Aorta (tissue), 5 donors: ENCODE measurements at places on chromosomes 2 and 18. TPM values are rescaled to one million over a fixed set of nuclear protein-coding genes. Genes with fewer than 3 reads are reported as not detected.

DNA sequence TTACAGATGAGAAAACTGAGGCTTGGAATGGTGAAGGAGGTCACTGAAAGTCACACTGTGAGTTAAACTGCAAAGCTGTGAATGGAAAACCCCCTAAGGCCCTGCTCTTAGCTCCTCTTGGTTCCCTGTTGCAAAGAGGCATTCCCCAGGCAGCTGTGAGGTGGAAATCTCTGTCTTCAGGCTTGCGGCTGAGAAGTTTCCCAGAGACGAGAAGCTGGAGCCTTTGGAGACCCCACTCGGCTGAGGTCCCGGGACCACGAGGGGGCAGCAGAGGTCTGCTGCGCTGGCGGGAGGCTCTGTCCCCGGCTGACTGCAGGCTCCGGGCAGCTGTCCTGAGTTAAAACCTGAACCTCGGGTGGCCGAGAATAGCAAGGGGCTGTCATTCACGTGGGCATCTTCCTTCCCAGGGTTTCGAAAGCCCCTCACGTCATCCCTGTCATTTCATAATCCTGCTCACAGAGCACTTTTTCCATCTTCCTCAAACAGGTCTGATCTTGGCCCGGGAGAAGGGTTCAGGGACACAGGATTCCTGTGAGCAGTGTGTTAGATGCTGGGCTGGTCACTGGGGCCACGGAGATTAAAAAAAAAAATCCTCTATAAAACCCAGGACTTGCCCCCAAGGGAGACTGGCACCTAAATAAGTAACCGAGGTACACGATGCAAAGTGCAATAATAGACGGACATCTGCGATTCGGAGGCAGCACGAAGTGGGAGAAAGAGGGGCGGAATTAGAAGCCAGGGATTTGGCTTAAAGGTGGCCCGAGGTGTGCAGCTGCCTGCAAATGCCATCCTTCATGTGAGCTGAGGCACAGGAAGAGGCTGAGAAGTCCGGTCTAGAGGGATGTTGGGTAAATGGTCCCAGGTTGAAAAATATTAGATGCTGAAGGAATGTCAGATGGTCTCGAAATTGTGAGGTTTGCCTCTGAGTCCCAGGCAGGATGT is 24.6 kb upstream of the ATOH8 start:
- no peaks in the 10 kb centered on the region for H3K4me1 ChIP-seq
- no peak overlapping the region for H3K27ac ChIP-seq
- no peaks in the 10 kb centered on the region for H3K36me3 ChIP-seq
- no peaks in the 10 kb centered on the region for H3K27me3 ChIP-seq
- peak; percentile 97 for DNase-seq

AGXT gene
- not detected for polyA plus RNA-seq

GRCh38 chr2:212254339-212254738 is 284.3 kb downstream of the ERBB4 start:
- H3K4me3 ChIP-seq: no peak overlapping the region
- H3K4me1 ChIP-seq: no peaks in the 10 kb centered on the region
- H3K27ac ChIP-seq: no peak overlapping the region
- no peaks in the 10 kb centered on the region for H3K36me3 ChIP-seq
- DNase-seq: no peak

DNA sequence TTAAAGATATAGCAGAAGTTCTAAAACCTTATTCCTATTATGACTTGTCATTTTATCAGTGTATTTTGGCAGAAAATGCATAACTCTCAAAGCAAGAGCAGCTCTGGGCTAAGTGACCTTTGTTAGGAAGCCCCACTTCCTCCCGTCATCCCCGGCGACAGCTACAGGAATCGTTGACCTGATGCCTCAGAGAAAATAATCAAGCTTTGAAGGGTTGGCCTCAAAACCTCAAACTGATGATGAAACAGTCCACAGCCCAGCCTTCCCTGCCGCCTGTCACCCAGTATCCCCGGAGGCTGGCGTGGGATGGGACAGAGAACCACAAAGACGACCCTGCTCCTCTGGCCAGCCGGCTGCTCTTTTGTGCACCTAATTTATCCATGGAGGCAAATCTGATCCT is 65.3 kb downstream of the KCNF1 start:
- H3K4me1 ChIP-seq: no peaks in the 10 kb centered on the region
- no peak overlapping the region for H3K4me3 ChIP-seq
- H3K36me3 ChIP-seq: no peaks in the 10 kb centered on the region

- H3K4me3 ChIP-seq: no peak overlapping the region
- no peak for DNase-seq
- H3K27me3 ChIP-seq: no peaks in the 10 kb centered on the region
- peaks cover 15% of the 10 kb centered on the region for H3K4me1 ChIP-seq
- H3K36me3 ChIP-seq: no peaks in the 10 kb centered on the region
These were observed 262.0 kb upstream of the RASGRP3 start for GRCh38 chr2:33214436-33214835.

DNA sequence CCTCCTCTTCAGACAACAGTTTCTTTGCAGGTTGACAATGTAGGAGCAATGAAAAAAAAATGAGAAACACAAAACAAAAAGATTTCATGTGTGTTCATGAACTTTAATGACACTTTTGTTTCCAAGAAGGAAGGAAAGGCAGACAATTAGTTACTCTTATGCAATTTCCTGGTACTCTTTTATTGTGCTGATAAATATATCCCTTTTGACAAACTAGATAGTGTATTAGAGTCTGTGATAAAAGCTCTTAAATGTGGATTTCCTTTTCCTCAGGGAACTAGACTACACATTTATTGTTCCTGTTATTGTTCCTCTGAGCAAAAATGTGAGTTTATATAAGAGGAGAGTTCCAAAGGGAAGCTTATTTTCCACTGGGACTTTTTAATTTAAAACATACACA is 188.7 kb upstream of the NRXN1 start:
- no peaks in the 10 kb centered on the region for H3K27me3 ChIP-seq
- no peak overlapping the region for H3K4me3 ChIP-seq
- no peaks in the 10 kb centered on the region for H3K4me1 ChIP-seq
- H3K36me3 ChIP-seq: no peaks in the 10 kb centered on the region
- DNase-seq: no peak

GRCh38 chr2:23342075-23342474 is 42.9 kb upstream of the KLHL29 start:
- no peaks in the 10 kb centered on the region for H3K36me3 ChIP-seq
- no peaks in the 10 kb centered on the region for H3K4me1 ChIP-seq
- H3K27me3 ChIP-seq: no peaks in the 10 kb centered on the region
- no peak overlapping the region for H3K27ac ChIP-seq
- H3K4me3 ChIP-seq: no peak overlapping the region

PLCD4 gene
- polyA plus RNA-seq: 1.2 TPM

DNA sequence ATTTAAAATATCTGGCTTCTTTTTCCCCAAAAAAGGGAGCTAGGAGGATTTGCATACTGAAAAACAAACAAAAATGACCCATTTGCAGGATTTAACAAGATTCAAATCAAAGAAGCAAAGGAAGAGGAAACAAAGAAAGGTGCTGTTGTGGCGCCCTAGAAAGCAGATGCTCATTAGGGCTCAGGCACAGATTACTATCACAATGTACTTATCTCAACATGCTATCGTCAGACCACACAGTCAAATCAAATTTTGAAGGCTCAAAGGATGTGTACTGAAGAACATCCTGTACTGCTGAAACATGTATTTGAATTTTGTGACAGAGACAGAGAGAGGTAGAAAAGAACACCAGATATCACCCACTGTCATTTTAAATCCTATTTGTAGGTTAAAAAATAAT is 10.9 kb downstream of the RBMS1 start:
- peaks cover 2% of the 10 kb centered on the region for H3K4me1 ChIP-seq
- H3K4me3 ChIP-seq: no peak overlapping the region
- H3K27me3 ChIP-seq: no peaks in the 10 kb centered on the region
- no peak overlapping the region for H3K27ac ChIP-seq
- DNase-seq: no peak
- H3K36me3 ChIP-seq: no peaks in the 10 kb centered on the region

DNA sequence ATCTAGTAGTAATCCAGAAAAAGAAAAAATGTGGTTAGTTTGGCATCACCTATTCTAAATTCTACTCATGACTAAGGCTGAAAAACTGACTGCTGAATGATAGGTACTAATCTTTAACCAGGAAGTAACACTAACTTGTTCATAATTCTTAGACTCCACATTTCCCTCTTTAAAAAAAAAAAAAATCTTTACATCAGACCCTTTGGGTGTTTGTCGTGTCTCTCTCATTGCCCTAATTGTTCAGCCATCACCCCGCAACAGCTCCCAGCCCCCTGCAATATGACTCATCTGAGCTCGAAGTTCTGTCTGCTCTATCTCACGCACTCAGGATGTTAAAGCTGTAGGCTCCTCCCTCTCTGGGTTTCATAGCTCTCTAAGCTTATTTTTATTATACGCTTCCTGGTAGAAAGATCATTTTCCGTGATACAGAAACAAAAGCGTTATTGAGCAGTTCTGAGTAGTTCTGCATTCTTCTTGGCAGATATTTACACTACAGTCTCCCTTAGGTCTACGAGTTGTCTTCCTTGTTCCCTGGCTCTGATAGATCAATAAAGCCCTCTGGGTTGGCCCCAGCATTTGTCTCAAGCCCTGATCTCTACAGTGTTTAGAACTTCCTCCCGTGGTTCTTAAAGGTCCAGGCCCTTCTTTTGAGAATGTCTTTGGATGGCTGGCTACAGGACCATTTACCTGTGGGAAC is 95.6 kb downstream of the TNFRSF11A start:
- no peak overlapping the region for H3K27ac ChIP-seq
- H3K4me1 ChIP-seq: no peaks in the 10 kb centered on the region
- H3K27me3 ChIP-seq: no peaks in the 10 kb centered on the region
- DNase-seq: no peak
- H3K4me3 ChIP-seq: no peak overlapping the region

- no peak for DNase-seq
- no peak overlapping the region for H3K4me3 ChIP-seq
- H3K27me3 ChIP-seq: no peaks in the 10 kb centered on the region
- no peaks in the 10 kb centered on the region for H3K36me3 ChIP-seq
- no peak overlapping the region for H3K27ac ChIP-seq
These were observed 66.5 kb downstream of the FTCDNL1 start for GRCh38 chr2:199784512-199784911.

DNA sequence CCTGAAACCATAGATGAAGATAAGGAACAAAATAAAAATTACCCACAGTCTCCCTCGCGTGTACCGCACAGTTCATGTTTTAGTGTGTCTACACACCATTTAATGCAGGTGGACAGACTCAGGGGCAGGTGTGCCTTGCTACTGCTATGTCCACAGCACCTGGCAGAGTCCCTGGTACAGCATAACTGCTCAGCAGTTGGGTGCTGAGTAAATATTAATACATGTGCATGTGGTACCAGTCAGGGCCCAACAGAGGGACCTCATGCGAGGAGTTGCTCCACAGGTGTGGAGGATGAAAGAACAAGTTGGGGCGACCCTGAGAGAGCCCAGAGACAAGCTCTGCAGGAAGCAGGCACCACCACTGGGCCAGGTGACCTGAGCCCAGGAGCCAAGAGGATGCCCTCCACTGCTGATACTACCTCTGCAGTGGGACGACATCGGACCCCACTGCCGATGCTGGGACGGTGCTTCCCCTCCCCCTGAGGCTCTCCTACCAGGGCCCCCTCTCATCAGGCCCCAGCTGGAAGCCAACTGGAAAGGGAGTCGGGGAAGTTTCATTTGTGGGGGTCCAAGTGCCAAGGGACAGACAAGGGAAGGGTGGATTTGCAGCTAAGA is 100.8 kb downstream of the NEDD4L start:
- no peaks in the 10 kb centered on the region for H3K27me3 ChIP-seq
- no peak overlapping the region for H3K4me3 ChIP-seq
- no peak overlapping the region for H3K27ac ChIP-seq
- no peaks in the 10 kb centered on the region for H3K36me3 ChIP-seq
- DNase-seq: no peak

GRCh38 chr2:56100791-56101312 is 82.9 kb upstream of the CCDC85A start:
- H3K4me3 ChIP-seq: no peak overlapping the region
- H3K4me1 ChIP-seq: no peaks in the 10 kb centered on the region
- DNase-seq: no peak
- no peaks in the 10 kb centered on the region for H3K27me3 ChIP-seq
- no peaks in the 10 kb centered on the region for H3K36me3 ChIP-seq

DNA sequence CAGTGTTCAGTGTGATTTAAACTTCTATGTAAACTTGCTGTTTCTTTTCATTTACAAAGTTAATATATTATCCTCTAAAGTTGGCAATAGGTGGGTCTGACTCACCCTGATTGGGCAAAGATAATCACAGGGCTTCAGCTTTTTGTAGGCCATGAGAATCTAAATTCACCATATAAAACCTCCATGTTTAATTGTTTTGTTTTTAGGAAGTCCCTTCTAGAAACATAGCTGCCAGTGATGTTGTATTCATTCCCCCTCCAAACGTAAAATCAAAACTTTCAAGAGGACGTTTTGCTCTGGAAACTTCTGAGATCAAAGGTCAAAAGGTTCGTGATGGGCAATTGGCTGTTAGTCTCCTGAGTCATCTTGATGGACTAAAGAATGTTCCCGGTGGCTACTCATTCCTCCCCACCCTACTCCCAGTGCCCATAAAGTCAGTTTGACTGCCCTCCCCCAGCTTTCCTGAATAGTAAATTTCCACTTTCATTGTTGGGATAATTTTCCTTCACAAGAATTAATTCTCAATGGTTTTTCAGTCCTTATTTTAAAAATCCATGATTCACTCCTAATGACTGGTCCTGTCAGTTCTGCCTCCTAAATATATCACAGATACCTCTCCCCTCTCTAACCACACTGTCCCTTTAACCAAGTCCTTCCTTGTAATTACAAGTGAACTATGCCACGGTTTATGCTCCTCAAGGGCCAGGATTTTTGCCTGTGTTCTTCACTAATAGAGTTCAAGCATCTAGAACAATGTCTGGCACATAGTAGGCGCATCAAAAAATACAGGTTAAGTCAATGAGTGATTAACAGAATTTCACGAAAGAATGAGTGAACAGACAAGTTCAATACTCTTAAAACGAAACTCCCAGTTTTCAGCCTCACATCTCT is 164.4 kb upstream of the VRK2 start:
- H3K27ac ChIP-seq: no peak overlapping the region
- no peaks in the 10 kb centered on the region for H3K27me3 ChIP-seq
- no peaks in the 10 kb centered on the region for H3K36me3 ChIP-seq
- no peaks in the 10 kb centered on the region for H3K4me1 ChIP-seq
- no peak for DNase-seq

DNA sequence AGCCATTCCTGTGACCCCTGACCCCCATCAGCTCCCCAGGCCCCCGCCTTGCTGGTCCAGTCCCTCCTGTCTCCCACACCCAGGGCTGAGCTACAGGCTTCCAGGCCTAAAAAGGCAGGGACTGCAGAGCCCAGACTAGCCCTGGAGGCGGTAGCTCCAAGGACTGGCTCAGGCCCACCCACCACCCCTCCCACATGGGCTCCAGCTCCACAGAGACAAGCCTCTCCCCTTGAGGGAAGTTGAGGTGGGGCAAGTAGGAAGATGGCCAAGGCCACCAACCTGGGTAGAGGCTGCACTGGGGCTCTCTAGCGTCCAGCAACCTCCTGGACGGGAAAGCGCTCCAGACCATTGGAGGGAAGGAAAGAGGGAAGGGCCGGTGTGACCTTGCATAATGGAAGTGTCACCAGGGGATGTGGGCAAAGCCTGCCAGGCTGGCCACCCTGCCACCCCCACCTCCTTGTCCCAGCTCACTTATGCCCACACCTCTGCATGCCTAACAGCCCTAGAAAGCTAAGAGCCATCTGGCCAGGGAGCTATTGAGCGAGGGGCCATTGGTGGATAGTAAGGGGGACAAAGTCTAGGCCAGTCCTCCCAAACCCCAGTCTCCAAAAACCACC is 63.1 kb downstream of the TNS1 start:
- H3K4me3 ChIP-seq: peak overlapping the region; percentile 89
- H3K27me3 ChIP-seq: no peaks in the 10 kb centered on the region
- DNase-seq: peak; percentile 82
- no peaks in the 10 kb centered on the region for H3K4me1 ChIP-seq

GRCh38 chr18:79503406-79503805 is 107.7 kb downstream of the NFATC1 start:
- H3K27me3 ChIP-seq: no peaks in the 10 kb centered on the region
- no peak overlapping the region for H3K4me3 ChIP-seq
- H3K4me1 ChIP-seq: no peaks in the 10 kb centered on the region
- DNase-seq: peak; percentile 35
- no peak overlapping the region for H3K27ac ChIP-seq

SERPINB10 gene
- polyA plus RNA-seq: not detected
